ENCODE measurements at places on chromosomes 3 and 15. TPM values are rescaled to one million over a fixed set of nuclear protein-coding genes. Genes with fewer than 3 reads are reported as not detected.

Gene GATA2
- not detected for total RNA-seq

Gene NPAP1
- total RNA-seq = not detected

Gene GADL1
- not detected for total RNA-seq

Gene LRRC2
- not detected for total RNA-seq

Gene CDHR4
- not detected for total RNA-seq

Measured in activated B cell treated with CpG ODN at 0.5 μM for 24 hours (primary cell).